Stimulated activated CD4-positive, alpha-beta T cell treated with anti-CD3 and anti-CD28 coated beads, TNF-alpha, amount 100 ng/mL, for 1 hour (primary cell): ENCODE measurements at places on chromosomes 12 and 14.

GRCh38 chr14:49992036-49992435, 99.2 kb downstream of the ARF6 start:
- no peak for DNase-seq

- DNase-seq = no peak
These were observed 82.7 kb upstream of the SCN8A start for GRCh38 chr12:51508285-51508684.

- no peak for DNase-seq
These were observed 19.0 kb downstream of the ACTN1 start for GRCh38 chr14:68960123-68960522.

DNA sequence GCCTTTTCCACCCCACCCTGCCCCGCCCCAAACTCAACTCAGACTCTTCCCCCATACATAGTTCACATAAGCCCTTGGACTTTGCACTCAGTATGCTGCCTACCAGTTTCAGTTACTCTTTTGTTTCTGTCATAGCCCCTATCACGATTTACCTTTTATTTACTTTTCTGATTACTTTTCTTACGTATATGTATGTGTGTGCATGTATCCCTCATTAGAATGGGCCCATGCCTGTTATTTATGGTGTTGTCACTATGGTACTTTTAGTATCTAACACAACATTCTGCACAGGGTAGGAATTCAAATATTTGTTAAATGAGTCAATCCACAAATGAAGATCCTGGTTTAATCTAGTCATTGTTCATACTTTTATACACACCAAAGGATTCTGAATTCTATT, 16.5 kb upstream of the LUM start:
- DNase-seq = no peak
